ENCODE measurements at places on chromosomes 16 and 17.
A peak's percentile ranks its signal among the peaks of the same experiment; 100 is the strongest.

- DNase-seq = no peak
Measured at GRCh38 chr17:79648181-79648831, 37.5 kb upstream of the RBFOX3 start.

DNA sequence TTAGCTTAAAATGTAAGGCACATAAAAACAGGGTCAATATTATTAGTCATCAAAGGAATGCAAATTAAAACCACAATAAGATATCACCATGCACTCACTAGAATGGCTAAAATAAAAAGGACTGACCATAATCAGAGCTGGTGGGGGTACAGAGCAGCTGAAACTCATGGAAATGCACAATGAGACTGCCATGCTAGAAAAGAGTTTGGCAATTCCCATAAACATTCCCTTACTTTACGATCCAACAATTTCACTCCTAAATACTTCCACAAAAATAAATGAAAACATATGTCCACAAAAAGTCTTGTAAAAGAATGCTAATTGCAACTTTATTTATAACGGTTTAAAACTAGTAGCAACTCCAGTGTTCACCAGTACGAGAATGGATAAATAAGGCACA lies 36.1 kb upstream of the ERCC4 start:
- no peak for DNase-seq

DNA sequence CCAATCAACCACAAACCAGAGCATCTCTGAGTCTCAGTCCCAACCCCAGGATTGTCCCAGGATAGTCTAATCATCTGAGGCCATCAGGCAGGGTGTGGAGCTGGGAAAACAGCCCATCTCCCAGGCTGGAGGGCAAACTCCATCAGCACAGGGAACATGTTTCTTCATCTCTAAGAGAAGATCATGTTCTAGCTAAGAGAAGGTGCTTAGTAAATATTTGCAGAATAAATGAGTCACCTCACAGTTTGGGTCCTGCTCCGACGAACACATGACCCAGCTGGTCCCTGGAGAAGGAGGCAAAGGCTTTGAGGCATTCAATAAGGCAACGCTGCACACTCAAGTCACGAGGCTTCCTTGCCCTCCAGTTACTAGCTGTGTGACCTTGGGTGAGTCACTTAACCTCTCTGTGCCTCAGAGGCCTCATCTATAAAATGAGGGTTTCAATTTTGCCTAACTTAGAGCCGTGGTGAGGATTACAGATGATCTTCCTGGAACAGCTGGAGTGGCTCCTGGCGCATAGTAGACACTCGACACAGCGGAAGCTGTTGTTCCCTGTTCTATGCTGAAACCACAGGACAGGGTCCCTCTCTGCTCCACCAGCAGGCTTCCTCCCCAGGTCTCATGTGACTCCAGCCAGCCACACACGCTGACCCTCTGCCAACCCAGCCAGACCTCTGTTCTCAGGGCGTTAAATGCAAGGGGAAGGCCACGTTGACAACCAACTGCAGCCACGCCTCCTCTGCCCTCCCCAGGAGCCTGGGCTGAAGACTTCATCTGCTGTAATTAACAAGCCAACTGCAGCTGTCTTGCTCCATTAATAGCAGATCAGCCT lies 10.3 kb upstream of the RPL38 start:
- peak; percentile 9 for DNase-seq

- no peak for DNase-seq
Measured at GRCh38 chr17:72523491-72523890, 402.7 kb downstream of the SOX9 start.

- no peak for DNase-seq
Measured at GRCh38 chr17:57035971-57036481, 49.0 kb upstream of the AKAP1 start.

GRCh38 chr17:16106161-16106891 lies 106.7 kb downstream of the TTC19 start:
- DNase-seq = no peak

DNA sequence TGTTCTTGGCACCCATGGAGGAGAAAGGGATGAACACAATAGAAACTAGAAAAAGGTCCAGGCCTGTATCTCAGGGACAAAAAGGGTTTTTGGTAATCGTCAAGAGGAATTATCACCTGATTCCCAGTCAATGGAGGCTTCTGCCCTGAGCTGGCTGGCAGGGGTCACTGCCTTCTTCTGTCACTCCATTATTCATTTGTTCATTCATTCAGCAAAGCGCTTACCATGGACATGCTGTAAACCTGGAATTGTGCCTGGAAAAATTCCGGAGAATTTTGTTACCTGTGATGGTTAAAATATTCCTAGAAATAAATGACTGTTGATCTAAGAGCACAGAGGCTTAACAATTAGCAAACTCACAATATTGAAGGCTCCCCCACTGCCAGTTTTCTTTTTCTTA lies 212.3 kb downstream of the SHISA9 start:
- no peak for DNase-seq

DNA sequence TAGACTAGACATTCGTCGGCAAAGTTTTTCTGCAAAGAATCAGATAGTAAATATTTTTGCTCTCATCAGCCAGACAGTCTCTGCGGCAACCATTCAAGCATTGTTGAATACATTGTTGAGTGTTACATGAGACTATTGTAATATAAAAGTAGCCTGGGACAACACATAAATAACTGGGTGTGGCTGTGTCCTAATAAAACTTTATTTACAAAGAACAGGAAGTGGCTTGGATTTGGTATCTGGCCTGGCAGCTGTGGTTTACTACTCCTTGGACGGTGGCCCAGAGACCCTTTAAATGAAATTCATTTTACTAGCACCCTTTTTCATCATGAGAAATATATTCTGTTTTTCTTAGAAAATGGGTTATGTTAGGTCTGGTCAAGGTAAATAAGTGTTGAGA lies 297.2 kb downstream of the WWOX start:
- DNase-seq = no peak

DNA sequence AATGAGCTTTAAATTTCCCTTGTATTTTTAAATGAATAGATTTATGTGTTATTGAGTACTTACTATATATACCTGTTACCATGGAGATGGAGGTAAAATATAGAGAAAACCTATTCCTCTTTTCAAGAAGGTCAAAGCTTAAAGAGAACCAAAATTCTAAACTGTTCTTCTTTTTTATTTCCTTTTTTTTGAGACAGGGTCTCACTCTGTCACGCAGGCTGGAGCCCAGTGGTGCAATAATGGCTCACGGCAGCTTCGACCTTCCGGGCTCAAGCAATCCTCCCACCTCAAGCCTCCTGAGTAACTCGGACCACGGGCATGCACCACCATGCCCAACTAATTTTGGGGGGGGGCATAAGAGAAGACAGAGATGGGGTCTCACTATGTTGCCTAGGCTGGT lies 25.0 kb upstream of the TMEM97 start:
- DNase-seq = no peak

DNA sequence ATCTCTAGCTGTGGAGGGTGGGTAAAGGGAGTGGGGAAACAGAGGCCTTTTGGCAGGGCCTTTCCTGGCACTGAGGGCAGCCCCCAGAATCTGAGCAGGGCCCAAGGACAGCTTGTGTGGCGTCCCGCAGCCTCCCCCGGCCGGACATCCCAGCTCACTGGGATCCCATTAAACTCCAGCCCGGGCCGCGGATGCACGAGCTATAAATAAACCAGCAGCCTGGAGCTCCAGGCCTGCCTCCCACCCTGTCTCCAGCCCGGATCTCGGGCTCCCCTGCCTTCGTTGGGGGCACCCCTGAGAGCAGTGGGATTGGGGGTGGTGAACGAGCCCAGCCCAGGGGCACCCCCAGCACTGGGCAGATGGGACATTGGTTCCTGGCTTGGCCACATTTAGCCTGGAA lies 13.8 kb upstream of the AATK start:
- no peak for DNase-seq

DNA sequence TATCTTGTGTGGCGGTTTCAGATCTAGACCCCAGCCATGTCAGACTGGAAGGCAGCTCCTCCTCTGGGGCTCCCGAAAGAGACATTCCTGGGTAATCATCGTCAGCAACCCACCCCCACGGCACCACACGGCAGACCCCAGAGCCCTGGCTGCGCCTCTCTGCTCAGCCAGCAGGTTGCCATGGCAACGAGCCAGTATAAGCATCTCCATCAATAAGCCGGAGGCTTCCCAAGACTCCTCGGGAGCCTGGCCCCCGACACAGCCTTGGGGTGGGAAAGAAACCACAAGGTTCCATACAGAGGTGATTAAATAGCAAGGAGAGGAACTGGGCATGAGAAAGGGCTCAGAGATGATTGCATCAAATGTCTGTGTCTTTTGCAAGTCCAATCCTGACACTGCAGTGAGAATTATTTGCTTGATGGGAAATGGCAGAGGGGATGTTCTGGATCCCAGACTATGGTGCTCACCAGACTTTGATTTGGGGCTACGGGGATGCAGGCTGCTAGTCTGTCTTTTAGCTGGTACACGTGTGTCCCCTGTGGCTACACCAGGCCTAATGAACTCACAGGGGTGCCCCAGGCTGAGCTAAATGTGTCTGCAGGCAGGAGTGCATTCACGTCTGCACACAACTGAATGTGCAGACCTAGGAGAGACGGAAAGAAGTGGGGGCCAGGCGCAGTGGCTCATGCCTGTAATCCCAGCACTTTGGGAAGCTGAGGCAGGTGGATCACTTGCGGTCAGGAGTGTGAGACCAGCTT lies 320.5 kb upstream of the TNRC6C start:
- DNase-seq = no peak

- no peak for DNase-seq
Measured at GRCh38 chr16:50469744-50470321, 78.4 kb upstream of the NKD1 start.

- no peak for DNase-seq
Measured at GRCh38 chr16:74447578-74447977, 26.3 kb upstream of the CLEC18B start.

DNA sequence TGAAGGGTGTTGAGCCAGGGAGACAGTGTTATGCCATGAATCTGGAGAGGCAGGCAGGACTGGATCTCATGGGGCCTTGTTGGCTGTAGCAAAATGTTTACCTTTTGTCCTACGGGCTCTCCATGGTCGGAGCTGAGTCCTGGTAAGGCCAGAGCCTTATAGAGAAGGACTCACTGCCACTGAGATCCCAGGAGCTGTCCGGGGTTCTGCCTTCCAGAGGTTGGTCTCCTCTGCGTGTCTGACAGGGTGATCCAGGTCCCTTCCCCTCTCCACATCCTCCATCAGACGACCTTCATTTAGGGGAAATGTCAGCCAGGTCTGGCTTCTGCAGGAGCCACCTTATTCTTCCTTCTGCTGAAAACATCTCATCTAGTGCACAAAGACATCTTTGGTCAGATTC lies 285.2 kb upstream of the N4BP1 start:
- DNase-seq = no peak

DNA sequence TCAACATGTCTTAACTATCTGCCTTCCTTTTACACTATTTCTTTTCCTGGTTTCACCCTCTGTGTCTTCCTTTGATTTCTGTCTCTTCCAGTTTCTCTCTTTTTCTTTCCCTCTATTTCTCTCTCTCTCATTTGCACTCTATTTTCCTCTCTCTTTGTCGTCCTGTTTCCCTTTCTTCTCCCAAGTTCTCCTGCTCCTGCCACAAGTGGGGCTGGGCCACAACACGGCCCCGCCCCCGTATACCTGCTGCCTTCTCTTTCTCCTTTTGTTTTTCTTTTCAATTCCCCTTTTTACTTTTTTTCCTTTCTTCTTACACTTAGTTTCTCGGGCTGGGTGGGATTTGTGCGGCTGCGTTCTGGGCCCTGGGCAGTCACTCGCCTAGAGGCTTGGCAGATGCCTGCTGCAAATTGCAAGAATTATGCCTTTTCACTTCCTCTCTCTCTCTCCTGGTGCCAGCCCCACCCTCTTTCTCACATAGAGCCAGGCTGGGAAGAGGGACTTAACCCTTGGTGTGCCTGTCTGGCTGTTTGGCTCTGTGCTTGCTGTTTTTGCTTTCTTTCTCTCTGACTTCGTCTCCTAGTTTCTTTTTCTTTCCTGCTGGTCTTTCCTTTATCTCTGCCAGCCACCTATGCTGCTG lies 2139.4 kb downstream of the TP53TG3F start:
- DNase-seq = no peak

DNA sequence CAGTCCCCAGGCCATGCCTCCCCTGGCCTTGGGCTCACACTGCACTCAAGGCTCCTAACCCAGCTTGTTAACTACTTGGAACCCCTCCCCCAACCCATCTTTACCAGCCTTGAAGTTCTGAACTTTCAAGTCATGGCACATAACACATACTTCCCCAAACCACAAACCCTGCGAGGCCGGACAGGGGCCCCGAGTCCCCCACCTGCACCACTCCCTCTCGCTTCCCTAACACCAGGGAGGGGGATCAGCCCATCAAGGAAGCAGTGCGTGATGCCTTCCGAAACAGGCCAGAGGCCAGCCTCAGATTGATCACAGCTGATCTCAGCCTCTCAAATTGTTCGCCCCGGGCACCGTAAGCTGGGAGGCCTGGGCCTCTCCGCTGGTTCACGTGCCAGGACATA lies 3.0 kb upstream of the NLRC3 start:
- no peak for DNase-seq

DNA sequence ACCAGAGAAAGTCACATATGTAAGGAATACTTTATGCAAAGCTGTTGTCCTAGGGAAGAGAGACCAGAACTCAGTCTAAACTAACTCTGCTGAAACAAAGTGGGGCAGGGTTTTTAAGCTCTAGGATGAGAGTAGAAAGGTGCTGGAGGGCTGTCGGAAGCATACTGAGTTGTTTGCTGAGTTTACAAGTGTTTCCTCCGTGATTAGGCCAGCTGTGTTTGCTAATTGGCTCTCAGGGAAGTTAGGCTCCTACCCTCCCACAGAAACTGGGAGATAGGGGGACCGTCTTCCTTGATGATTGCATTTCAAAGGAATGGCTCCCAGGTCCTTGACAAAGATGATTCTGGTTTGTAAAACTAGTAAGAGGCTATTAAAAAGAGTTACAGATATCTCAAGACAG lies 24.4 kb upstream of the CRYM start:
- no peak for DNase-seq

DNA sequence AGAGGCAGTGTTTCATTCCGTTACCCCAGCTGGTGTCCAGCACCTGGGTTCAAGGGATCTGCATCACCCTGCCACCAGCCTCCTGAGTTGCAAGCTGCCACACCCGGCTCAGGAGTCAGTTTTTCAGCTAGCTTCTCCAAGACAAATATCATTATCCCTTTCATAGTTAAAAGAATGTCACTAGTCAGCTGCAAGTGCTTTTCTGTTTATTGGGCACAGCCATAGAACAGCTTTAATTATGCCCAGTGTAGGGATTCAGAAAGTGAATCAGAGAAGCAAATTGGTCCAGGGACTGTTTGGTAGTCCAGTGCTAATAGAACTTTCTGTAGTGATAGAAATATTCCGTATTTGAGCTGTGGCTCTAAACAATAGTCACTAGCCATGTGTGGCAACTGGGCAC lies 2.9 kb upstream of the AOC3 start:
- no peak for DNase-seq

- no peak for DNase-seq
Measured at GRCh38 chr17:2092253-2092652, 37.4 kb downstream of the HIC1 start.

- no peak for DNase-seq
Measured at GRCh38 chr17:65099941-65100315, 37.2 kb upstream of the RGS9 start.

- DNase-seq = no peak
Measured at GRCh38 chr17:38996660-38997337, 29.6 kb upstream of the FBXO47 start.

- DNase-seq = no peak
Measured at GRCh38 chr17:55546991-55547664, 35.9 kb upstream of the SMIM36 start.

Measured in bone marrow (tissue), 2 donors.